ENCODE measurements at places on chromosomes 16 and 17.

DNA sequence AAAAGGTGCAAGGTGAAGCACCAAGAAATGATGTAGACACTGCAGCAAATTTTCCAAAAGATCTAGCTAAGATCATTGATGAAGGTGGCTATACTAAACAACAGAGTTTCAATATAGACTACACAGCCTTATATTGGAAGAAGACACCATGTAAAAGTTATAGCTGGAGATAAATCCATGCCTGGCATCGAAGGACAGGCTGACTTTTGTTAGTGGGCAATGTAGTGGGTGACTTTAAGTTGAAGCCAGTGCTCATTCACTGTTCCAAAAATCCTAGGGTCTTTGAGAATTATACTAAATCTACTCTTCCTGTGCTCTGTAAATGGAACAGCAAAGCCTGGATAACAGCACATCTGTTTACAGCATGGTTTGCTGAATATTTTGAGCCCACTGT, 26.4 kb downstream of the HLF start:
- no peak for DNase-seq

DNA sequence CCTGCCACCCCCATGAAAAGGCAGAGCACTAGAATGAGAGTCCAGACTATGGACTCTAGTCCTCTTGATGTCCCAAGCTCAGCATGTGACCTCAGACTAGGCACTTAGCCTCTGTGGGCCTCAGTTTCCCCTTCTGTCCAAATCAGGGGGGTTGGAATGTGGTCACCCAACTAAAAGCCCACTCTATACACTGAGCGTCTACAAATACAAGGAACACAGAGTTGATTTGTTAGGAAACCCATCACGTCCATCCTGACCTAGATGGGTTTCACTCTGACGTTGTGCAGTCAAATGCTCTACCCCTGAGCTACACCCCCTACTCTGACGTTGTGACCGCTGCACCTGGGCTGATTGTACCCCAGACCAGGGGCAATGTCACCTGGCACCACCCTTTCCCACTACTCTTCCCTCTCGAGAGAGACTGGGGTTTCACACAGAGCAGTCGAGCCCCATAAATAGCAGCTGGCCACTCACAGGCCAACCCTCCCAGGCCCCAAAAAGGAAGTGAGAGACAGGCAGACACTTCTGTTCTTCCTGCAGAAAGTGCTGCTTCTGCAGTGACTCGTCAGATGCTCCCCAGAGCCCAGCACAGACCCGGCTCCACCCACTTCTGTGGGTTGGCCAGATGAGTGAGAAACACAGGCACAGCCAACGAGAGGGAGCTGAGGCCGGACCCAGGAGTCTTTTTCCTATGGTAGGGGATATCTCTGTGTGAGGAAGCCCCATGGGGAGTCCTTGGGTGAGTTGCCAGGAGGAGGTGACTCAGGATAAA, 16.1 kb upstream of the TNFRSF13B start:
- DNase-seq, result peak; percentile 26

- no peak for DNase-seq
These were observed 30.2 kb downstream of the TENT4B start for GRCh38 chr16:50183316-50183715.

DNA sequence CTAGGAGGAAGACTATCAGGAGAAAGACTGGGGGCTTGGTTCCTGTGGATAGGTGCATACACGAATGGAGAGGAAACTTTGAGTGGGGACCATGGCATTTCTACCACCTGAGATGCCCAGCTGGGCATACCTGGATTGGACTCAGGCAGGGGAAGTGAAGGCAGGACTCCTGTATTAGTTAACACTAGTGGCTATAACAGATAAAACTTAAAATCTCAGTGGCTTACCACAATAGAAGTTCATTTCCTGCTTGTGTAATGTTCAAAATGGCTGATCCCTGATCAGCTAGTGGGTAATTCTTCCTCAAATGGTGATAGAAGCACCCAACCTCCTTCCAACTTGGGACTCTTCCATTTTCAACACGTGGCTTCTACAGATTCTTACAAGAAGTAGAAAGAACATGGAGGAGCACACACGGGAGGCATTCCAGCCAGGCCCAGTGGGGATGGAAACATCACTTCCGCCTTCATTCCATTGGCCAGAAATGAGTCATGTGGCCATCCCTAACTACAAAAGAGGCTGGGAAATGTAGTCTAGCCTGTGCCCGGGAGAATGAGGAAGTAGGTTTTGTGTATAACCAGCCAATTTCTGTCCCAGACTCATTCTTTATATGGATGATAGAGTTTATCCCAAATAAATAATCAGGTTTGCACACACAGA, 112.1 kb downstream of the UTP18 start:
- DNase-seq, result no peak

- DNase-seq, result no peak
These were observed 22.6 kb downstream of the DYNC1LI2 start for GRCh38 chr16:66728804-66729203.

DNA sequence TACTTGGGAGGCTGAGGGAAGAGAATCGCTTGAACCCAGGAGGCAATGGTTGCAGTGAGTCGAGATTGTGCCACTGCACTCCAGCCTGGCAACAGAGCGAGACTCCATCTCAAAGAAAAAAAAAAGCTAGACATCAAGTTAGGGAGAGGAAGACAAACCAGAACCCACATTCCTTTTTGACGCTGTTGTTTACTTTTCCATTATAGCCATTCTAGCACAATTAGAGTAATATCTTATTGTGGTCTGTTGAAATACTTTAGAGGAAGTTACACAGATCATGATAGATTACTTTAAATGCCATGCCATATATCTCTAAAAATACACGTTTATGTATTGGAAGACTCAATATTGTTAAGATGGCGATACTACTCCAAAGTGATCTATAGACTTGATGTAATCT, 16.5 kb upstream of the ABCC1 start:
- no peak for DNase-seq

- no peak for DNase-seq
These were observed 14.1 kb upstream of the IGFALS start for GRCh38 chr16:1807626-1808025.

DNA sequence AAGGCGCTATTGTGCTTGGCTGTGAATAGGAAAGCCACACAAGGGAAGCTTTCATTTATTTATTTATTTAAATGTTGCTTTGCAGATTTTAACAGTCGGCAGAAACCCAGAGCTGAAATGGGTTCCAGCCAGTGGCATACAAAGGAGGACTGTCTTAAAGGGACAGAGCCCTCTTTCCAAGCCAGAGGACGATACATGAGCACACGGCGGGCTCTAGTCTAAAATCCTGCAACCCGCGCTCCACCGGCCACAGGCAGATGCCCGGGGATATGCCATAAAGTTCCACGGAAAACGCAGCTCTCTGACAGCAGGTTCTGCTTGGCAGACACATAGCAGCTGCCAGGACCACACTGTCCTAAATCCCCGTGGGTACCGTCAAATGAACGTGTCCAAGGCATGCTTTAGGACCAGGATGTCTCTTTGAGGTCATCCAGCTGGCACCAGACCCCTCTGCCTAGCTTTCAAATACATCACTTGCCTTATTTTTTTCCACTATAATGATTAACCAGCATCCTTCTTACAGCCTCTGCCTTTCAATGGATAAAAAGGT, 64.6 kb downstream of the CYTH1 start:
- no peak for DNase-seq
